CD4-positive, CD25-positive, alpha-beta regulatory T cell (primary cell): ENCODE measurements at places on chromosomes 6 and 20. TPM values are rescaled to one million over a fixed set of nuclear protein-coding genes. Genes with fewer than 3 reads are reported as not detected.

PRR18 gene
- polyA plus RNA-seq: not detected

FABP7 gene
- polyA plus RNA-seq: not detected

GUCA1A gene
- not detected for polyA plus RNA-seq

GRCh38 chr20:46630306-46630705 lies 21.0 kb downstream of the SLC13A3 start:
- DNase-seq: no peak

DNA sequence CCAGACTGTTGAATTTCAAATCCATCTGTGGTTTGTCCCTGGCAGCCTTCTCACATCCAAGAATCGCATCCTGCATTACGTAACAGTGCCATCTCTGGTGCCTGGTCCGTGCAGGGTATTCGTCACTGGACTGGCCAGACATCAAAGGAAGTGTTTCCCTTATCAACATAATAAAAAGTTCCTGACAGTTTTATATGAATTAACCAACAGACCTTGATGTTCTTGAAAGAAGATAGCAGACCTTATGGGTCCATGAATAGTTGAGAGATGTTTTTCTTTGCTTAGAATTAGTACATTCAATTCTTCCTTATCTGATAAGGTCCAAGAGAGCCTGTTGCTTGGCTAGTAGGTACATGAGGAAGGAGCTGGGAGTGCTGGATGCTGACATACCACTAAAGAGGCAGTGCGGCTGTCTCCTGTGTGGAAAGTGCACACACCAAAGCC lies 77.6 kb downstream of the PHACTR2 start:
- DNase-seq: no peak

DNA sequence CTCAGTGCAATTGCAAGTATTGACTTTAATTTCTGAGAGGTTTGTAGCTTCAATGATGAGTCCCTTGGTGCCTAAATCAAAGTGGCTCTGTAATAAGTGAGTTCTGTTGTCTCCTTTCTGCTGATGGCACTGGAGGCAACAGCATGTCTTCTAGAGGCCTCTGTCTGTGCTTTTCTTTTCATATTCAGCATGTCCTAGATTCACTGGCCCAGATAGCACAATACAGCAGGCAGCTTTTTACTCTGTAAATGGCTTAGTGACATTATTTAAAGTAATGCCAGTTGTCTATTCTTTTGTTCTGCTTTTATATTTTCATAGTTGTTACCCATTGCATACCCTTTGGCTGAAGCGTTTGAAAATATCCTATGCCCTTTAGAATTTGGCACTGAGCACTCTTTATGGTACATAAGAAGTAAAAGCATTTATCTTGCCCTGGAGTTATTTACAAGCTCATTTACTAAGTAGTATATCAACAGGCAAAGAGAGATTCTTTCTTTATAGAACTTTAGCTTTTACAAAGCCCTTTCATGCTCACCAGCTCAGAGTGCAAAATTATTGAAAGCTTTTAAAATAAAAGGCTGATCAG lies 271.5 kb upstream of the KCNQ5 start:
- no peak for DNase-seq

POPDC3 gene
- polyA plus RNA-seq: not detected

- no peak for DNase-seq
Measured at GRCh38 chr6:161496941-161497340, 223.1 kb upstream of the AGPAT4 start.

DNA sequence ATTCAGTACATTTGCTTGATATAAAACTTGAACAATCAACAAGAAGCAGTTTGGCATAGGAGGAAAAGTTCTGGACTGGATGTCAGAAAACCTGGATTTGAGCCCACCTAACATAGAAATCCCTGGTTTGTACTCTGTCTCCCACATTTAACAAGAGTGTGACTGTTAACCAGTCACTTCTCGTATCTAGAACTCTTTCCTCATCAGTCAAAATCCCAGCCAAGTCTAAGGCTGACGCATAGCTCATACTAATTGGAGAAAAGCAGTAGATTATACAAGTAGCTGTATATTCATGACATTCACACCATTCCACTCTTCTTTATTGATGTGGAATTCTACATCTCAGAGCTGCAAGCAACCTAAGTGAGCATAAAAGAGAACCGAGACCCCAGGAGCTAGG lies 222.7 kb downstream of the PHACTR1 start:
- DNase-seq: no peak

GRCh38 chr20:6122873-6123648 lies at the start of gene FERMT1:
TSS of gene FERMT1 (minus strand) at chr20:6123030. CDS start at chr20:6119554, 3,476 bp downstream.
- DNase-seq: no peak

AKAP12 gene
- not detected for polyA plus RNA-seq

DNA sequence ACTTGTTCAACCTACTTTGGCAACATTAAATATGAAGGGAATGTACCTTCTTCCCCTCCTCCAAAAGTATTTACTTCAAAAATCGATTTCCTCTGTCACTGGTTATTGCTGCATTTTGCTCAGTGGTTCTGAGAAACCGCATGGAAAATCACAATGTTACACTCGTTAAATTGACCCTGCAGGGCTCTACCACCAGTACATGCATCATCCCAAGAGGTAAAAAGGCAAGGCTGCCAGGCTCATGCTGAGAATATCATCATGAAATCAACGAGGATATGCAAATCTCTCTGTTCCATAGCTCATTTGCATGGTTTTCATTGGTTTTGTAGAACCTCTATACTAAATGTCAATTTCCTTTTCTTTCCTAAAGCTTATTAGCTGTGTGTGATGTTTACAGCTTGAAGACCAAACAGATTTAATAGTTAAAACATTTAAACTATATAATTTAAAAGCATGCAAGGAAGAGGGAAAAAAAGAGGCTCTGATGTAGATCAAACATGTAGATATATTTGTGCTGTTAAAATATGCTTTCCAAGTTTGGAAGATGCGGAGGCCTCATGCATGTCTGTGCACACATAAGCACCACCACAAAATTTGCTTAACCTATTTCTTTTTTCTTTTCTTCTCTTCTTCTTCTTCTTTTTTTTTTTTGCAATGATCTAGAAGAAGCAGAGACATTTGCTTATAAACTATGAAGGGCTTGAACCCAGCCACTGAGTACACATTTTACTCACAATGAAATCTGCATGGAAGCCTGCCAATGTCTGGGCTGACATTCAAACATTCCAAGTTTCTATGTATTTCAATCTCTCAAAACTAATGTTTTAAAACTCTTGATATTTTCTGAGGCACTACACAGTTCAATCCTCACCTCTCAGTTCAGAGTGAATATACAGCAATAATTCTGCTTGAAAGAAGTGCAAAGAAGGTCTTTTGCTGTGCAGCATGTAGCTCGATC lies 194.0 kb downstream of the GMPR start:
- DNase-seq: no peak

GRCh38 chr20:53126185-53126584 lies 154.0 kb downstream of the TSHZ2 start:
- DNase-seq: no peak

DNA sequence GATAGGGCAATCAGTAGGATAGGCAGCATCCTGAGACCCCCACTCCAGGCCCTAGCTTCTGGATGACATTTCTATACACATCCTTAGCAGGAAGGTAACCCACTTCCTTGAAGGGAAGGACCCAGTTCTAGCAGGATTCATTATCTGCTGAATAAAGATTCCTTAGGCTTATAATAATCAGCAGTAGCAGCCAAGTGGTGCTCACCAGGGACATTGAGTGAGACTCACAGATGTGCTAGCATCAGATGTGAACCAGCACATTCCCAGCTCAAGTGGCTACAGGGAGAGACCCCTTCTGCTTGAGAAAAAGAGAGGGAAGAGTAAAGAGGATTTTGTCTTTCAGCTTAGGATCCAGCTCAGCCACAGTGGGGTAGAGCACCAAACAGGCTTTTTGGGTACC lies 244.8 kb upstream of the UFL1 start:
- DNase-seq: no peak

- DNase-seq: no peak
Measured at GRCh38 chr6:308307-308706, 16.0 kb downstream of the DUSP22 start.

DPM1 gene
- polyA plus RNA-seq: 55.9 TPM

PPP1R16B gene
- 25.1 TPM for polyA plus RNA-seq

C6orf15 gene
- not detected for polyA plus RNA-seq

DNA sequence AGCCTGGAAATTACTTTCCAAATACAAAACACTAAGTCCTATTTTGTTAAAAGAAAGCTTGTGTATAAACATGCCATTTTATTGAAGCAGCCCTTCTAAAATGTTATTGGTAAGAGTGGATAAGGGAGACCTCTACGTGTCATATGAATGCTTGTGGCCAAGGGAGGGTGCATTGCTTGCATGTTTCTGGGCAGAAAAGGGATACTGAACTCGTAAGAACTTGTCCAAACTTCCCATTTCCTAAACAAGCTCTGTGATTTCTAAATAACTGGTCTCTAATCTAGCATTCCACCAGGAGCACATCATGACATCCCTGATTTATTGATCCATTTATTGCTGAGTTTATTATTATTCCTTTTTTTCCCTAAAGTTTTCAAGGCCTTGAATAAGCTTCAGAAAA lies 474.1 kb downstream of the CD109 start:
- no peak for DNase-seq

SLC32A1 gene
- polyA plus RNA-seq: not detected

GRCh38 chr20:41476013-41476441 lies 109.4 kb upstream of the EMILIN3 start:
- no peak for DNase-seq

- DNase-seq: no peak
Measured at GRCh38 chr20:14860410-14860814, 523.0 kb upstream of the FLRT3 start.

DNA sequence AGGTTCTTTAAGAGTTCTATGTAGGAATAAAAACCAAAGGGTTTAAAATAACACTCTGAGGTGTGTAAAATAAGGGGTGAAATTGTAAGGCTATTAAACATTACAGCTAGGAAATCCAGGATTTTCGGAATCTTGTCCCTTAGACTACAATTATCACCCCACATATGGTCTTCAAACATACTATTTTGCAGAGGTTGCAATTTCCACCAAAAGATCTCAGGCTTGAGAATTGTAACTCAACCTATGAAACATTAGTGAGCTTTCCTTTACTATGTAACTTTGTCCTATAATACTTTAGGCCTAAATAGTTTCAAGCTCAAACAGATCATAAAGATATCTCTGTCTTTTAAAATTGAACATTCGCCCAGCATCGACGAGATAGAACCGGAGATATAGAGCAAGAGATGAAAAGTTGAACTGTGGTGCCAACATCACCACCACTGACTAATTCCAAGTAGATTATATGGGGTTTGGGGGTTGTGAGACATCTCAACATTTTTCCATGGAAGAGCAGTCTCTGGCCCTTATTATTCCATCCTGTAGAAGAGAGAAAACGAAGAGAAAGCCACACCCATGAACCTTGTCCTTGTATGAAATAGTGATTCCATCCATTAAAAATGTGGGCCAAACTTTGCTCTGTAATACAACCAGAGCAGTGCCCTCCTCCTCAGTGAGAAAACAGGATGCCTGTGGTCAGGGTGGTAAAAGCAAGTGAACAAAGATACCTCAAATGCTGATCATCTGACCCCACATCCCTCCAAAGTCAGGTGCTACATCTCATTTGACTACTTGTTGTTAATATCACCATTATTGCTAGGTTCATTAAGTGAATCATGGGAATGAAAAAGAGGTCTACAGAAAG lies 284.5 kb upstream of the GJE1 start:
- peak; percentile 69 for DNase-seq

GRCh38 chr6:138593124-138593877 lies 94.0 kb upstream of the NHSL1 start:
- DNase-seq: no peak

LTB gene
- 1,409 TPM for polyA plus RNA-seq

GRCh38 chr6:148364056-148364824 lies 21.6 kb downstream of the SASH1 start:
- DNase-seq: no peak
